ENCODE measurements at places on chromosomes 3 and 15. TPM values are rescaled to one million over a fixed set of nuclear protein-coding genes. Genes with fewer than 3 reads are reported as not detected.

ALS2CL gene
- 10.2 TPM for total RNA-seq

FOXB1 gene
- 0.13 TPM for total RNA-seq

NISCH gene
- total RNA-seq: 180 TPM

FAM3D gene
- total RNA-seq: not detected

GOLGA8T gene
- total RNA-seq: not detected

PPARG gene
- total RNA-seq: not detected

IL17RB gene
- total RNA-seq: not detected

ZBTB47 gene
- total RNA-seq: 0.23 TPM

POLQ gene
- 0.23 TPM for total RNA-seq

PARP15 gene
- 56.9 TPM for total RNA-seq

PLA2G4D gene
- total RNA-seq: not detected

CPN2 gene
- total RNA-seq: not detected

DNA sequence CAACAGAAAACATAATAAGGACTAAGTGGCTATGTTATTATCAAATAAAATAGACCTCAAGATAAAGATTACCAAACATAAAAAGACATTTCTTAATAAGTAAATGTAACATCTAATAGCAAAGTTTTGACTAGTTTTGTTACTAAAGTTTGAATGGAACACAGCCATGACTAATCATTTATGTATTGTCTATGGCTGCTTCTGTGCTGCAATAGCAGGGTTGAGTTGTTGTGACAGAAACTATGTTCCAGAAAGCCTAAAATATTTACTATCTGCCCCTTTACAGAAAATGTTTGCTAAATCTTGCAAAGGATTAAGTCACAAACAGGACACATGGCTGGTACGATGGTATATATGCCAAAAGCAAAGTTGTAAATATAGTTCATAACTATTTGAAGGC is 37.9 kb upstream of the MYH15 start:
- H3K27ac ChIP-seq: no peak overlapping the region
- peaks cover 9% of the 10 kb centered on the region for H3K4me1 ChIP-seq
- no peaks in the 10 kb centered on the region for H3K27me3 ChIP-seq
- no peak overlapping the region for H3K4me3 ChIP-seq
- H3K36me3 ChIP-seq: peaks cover 5% of the 10 kb centered on the region

- peaks cover 2% of the 10 kb centered on the region for H3K27me3 ChIP-seq
- no peak overlapping the region for H3K27ac ChIP-seq
- H3K36me3 ChIP-seq: no peaks in the 10 kb centered on the region
- no peak for DNase-seq
These were observed 14.0 kb upstream of the PLA2G4E start for GRCh38 chr15:42034628-42035434.

DNA sequence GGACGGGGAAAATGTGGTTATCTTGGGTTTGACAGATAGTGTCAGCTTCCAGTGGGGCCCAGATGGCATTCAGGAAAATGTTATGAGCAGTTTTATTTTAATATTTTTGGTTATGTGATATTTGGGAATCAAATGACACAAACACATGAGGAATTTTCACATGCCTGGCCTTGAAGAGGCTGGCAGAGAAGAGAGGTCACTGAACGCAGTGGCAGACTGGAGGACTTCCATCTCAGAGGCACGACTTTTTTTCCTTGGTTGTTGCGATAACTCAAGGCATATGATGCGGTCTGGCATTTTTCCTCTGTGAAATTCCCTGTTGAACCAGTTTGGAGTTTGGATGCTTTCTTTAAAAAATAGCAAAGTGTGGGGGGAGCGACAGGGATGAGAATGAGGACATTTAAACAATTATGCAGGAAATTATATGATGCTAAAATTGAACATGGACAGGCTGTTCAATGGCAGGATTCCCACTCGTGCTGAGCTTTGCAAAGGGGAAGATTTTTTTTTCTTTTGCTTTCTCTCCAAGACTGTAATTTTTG is 36.9 kb upstream of the ARPP21 start:
- H3K36me3 ChIP-seq: no peaks in the 10 kb centered on the region
- H3K27ac ChIP-seq: no peak overlapping the region
- no peaks in the 10 kb centered on the region for H3K27me3 ChIP-seq
- H3K4me3 ChIP-seq: no peak overlapping the region
- no peaks in the 10 kb centered on the region for H3K4me1 ChIP-seq

DNA sequence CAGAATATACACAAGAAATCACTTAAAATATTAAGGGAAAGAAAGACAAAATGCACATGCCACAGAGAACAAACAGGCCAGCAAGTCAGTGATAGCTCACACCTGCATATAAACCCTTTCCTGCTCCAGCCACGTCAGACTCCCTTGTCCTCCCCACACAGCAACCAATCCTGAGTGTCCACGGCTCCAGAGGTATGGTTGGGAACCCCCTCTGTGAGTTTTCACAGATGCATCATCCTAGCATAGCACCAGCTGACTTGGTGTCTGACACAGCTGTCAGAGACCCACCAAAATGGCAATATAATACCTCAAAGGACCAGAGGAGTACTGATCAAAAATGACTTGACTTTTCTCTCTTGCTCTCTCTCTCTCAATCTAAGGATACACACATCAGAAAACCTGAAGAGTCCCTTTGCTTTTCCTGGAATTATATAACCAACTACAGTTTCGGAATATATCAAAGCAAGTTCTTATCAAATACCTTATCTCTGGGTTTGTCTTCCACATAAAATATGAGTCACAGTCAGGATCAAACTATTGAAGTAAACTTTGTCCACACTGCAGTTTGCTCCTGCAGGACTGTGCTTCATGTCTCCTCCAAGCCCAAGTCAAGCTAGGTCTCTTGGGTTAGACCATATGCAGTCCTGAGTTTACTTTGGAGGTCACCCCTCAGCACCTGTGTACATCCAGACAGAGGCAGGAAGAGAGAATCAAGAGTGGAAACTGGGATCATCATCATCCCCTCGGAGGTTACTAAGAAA is 187.1 kb upstream of the THBS1 start:
- no peak overlapping the region for H3K4me3 ChIP-seq
- H3K27me3 ChIP-seq: peaks cover 12% of the 10 kb centered on the region
- no peak for DNase-seq
- no peak overlapping the region for H3K27ac ChIP-seq
- no peaks in the 10 kb centered on the region for H3K4me1 ChIP-seq

DNA sequence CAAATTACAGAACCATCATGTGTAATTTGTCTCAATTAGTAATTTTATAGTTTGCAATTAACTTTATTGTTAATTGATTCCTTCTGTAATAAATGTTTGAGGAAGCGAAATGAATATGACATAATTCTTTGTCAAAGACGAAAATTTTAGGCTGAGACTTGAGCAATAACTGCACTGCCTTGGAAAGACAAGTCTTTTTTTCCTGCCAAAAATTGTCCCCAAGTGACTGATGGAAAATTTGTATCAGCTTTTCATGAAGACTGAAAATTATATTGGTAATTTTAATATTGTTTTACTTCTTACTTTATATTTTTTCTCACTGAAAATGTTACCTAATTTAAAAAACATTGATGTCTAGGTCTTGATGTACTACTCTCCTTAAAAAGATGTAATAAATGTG is 622.6 kb downstream of the NLGN1 start:
- DNase-seq: no peak
- H3K27ac ChIP-seq: no peak overlapping the region
- H3K4me3 ChIP-seq: no peak overlapping the region
- no peaks in the 10 kb centered on the region for H3K27me3 ChIP-seq
- H3K36me3 ChIP-seq: peaks cover 5% of the 10 kb centered on the region
- no peaks in the 10 kb centered on the region for H3K4me1 ChIP-seq

GRCh38 chr3:75140904-75141615 is 523.1 kb upstream of the FRG2C start:
- no peak for DNase-seq
- no peaks in the 10 kb centered on the region for H3K27me3 ChIP-seq
- H3K27ac ChIP-seq: no peak overlapping the region
- no peaks in the 10 kb centered on the region for H3K36me3 ChIP-seq

DNA sequence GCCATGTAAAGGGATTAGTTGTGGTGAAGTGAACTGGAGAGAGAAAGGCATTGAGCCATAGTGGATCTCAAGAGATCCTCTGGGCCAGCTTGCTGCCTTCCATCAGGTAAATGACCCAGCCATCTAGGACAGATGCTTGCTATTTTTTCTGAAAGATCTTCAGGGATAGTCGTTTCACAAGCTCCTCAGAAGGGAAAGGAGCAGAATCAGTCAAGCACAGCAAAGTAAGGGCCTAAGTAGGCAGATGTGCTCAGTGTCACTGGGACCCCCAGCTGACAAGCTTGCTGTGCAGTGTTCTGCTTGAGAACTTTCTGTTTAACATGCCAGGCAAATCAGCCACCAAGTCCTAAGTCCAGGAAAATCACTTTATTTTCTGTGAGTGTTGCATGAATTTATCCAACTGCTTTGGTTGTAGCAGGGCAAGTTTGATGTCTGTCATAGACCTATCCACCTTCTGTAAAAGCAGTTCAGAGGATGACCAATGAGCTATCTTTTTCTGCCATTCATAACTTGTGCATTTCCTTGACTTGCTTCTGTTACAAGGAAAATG is 319.8 kb downstream of the IL5RA start:
- H3K4me1 ChIP-seq: no peaks in the 10 kb centered on the region
- peaks cover 7% of the 10 kb centered on the region for H3K27me3 ChIP-seq
- H3K4me3 ChIP-seq: no peak overlapping the region
- no peak overlapping the region for H3K27ac ChIP-seq
- DNase-seq: no peak

GRCh38 chr15:100726070-100726420 is 123.7 kb downstream of the ASB7 start:
- DNase-seq: no peak
- no peaks in the 10 kb centered on the region for H3K4me1 ChIP-seq
- no peaks in the 10 kb centered on the region for H3K36me3 ChIP-seq
- no peak overlapping the region for H3K27ac ChIP-seq

- H3K4me3 ChIP-seq: no peak overlapping the region
- no peak overlapping the region for H3K27ac ChIP-seq
- H3K27me3 ChIP-seq: no peaks in the 10 kb centered on the region
- no peaks in the 10 kb centered on the region for H3K4me1 ChIP-seq
These were observed 1.3 kb upstream of the PP2D1 start for GRCh38 chr3:20013396-20013795.

DNA sequence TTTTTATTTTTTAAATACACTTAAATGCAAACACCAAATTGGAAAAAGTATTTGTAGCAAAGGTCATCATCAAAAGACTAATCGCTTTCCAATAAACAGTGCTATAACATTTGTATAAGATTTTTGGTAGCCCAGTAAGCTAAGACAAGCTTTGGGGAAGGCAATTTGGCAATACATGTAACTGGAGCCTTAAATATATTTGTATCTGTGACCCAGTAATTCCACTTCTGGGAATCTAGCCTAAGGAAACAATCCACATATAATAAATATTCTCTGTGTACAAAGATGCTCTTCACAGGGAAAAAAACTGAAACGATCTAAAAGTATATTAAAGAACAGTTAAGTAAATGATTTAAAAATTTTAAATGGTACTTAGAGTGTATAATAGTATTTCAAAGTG is 65.5 kb upstream of the TJP1 start:
- no peak overlapping the region for H3K4me3 ChIP-seq
- H3K27ac ChIP-seq: no peak overlapping the region
- H3K27me3 ChIP-seq: peaks cover 11% of the 10 kb centered on the region
- DNase-seq: no peak

GRCh38 chr15:85756411-85757072 is 38.2 kb downstream of the KLHL25 start:
- H3K27ac ChIP-seq: no peak overlapping the region
- no peaks in the 10 kb centered on the region for H3K27me3 ChIP-seq
- peaks cover 15% of the 10 kb centered on the region for H3K4me1 ChIP-seq
- no peak overlapping the region for H3K4me3 ChIP-seq

DNA sequence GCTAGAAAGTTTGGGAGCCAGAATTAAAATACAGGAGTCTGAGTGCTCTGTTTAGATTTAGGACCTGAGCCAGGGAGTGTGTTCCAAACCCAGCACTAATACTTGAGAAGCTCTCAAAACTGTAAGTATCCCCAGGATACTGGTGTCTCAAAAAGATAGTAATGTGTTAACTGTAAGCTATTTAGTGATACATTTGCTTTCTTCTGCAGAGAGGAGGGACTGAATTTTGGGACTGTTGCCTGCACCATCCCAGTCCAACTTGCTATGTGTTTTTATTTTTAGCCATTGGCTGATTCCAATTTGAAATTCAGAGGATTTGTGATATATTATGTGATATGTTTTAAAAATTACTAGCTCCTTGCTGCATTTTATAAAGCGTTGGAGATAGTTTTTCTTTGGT is 31.5 kb downstream of the UBE2E1 start:
- no peaks in the 10 kb centered on the region for H3K27me3 ChIP-seq
- peaks cover 64% of the 10 kb centered on the region for H3K4me1 ChIP-seq
- no peak for DNase-seq
- no peak overlapping the region for H3K27ac ChIP-seq
- H3K36me3 ChIP-seq: peaks cover 1% of the 10 kb centered on the region

All from naive thymus-derived CD8-positive, alpha-beta T cell (primary cell).